Ureter (tissue), 1 donor: ENCODE measurements at places on chromosomes 4 and X.

- DNase-seq, result peak; percentile 73
Observed at GRCh38 chr4:3767570-3768288, 1.5 kb downstream of the ADRA2C start.

DNA sequence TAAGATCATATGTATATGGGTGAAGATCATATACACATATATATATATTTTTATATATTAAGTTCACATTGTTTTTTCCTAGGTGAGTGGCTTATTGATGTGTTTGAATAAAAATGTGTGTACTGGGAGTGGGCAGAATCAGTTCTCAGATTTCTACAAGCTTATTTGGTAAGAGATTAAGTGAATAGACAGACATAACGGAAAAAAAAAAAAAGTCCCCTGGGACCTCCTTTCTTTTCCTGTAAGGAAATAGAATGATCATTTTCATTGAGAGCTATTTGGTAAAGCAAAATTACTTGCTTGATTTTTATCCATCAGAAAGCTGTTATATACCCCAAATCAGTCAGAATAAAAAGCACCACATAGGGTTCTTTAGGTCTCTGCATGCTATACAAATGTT is 597.7 kb downstream of the PCDH18 start:
- DNase-seq, result no peak

- DNase-seq, result no peak
Observed at GRCh38 chr4:38687571-38688011, 23.6 kb downstream of the KLF3 start.

GRCh38 chr4:78120144-78120880 is 63.2 kb downstream of the FRAS1 start:
- DNase-seq, result no peak

DNA sequence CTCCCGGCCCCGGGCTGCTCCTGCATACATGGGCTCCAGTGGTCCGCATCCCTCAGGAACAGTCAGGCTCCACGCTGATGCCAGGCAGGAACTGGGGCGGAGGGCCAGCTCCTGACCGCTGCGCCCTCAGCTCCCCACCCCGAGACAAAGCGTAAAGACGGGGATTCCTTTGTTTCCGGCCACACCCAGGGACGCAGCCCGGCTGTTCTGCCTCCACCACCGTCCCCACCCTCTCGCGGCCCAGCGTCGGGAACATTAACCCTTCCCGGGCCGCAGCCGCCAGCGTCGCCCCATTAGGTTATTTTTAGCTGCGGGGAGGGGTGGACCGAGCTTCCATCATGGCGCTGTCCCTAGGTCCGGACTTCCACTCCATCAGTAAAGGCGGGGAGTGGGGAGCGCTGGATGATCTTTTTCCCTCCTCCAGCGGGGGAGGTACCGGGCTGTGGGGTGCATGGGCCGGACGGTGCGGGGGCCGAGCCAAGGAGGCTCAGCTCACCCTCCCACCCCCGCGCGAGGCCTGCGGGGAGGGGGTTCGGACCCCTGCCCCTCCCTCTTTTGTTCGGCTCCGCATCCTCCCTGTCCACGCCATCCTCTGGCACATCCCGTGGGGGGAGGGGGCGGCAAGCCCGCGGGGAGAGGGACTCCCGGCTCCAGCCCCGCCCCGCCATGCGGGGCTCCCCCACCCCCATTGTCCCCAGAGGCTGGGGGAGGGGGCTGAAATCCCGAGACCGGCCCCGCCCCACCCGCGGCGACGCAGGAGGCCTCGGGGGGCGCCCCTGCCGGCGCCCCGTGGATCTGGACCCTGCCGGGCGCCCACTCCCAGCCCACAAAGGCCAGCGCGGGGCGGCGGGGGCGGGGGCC is 5.3 kb downstream of the CRMP1 start:
- DNase-seq, result no peak

GRCh38 chr4:94561249-94562024 is 109.7 kb downstream of the PDLIM5 start:
- DNase-seq, result no peak

DNA sequence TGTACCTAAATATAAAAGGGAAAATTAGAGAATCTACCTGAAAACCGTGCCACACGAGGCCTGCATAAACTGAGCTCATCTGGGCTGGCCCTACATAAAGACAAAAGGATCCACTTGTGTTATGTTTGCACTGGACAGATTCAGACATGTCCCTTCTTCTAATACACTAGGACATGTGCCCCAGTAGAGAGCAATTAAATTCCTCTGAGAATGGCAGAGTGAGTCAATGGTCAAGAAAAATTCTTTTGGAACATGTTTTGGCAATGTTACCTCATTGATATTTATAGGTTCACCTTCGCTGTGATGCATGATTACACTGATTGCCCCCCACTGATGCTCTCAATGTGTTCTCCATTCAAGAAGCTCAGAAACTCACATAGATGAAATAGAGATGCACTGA is 95.2 kb downstream of the MANBA start:
- DNase-seq, result no peak

DNA sequence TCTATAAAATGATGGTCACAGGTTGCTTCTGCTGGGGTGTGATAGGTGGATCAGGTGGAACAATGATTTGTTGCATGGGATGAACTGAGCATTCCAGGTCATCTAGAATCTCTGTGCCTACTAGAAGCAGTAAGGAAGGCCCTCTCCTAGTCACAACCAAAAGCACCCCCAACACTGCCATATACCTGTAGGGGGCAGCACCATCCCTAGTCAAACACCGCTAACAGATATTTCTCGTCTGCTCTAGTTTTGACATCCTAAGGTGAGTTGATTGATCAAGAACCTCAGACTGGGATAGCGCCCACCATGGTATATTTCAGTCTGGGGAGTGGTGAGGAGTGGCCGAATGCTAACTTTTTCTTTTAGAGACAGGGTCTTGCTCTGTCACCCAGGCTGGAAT is 160.2 kb downstream of the NHS start:
- no peak for DNase-seq

- no peak for DNase-seq
Observed at GRCh38 chr4:92254767-92255442, 48.9 kb upstream of the GRID2 start.

DNA sequence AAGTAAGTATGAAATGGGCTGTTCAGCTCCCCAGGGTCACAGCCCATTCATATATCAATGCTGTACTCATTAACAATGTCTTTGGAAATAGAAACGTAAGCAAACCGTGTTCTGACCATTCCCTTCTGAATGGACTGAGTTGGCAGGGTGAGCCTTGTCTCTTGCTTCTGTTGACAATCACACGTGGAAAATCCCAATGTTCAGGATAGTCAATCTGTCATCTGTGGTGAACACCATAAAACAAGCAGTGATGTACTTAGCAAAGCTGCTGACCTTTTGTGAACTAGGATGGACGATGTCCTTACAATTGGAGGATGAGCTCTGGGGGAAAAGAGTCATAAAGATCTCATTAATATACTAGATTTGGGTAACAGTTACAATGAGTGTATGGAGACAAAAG is 109.6 kb upstream of the PAQR3 start:
- no peak for DNase-seq

DNA sequence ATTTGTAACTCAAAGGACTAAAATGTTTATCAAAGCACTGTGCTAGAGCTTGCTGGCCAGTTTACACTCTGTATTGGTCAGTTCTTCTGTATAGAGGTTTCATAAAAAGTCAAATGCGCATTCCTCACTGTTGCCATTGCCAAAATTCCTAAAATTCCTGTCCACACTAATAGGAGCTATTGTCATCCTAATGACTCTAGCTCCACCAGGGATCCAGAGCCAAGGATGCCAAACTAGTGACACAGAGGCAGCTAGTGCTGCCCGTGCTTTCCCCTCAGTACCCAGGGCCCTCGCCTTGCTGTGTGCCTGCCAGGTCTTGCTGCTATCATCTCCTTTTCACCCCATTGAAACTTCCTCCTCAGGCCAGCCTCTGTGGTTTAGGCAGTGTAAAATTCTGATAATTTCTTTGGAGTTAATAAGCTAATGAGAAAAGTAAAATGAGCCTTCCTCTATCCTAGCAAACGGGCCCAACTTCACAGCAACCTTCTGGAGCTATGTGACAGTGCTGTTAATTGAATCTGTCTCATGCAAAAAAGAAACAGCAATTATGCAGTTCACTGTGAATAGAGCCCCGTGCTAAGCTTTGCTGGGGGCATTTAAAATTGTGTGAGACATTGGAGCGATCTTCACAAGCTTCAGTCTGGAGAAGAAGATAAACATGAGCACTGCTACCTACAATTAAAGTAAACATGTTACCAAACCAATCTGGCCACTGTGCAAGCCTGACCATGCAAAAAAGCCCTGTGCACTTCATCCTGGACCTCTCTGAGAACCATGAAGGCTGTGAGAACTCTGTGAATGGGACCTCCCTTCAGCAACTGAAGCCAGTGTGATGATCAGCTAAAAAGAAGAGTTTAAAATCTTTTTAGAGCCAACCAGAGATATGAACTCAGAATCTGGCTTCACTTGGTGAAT is 43.1 kb upstream of the FGF2 start:
- peak; percentile 54 for DNase-seq

DNA sequence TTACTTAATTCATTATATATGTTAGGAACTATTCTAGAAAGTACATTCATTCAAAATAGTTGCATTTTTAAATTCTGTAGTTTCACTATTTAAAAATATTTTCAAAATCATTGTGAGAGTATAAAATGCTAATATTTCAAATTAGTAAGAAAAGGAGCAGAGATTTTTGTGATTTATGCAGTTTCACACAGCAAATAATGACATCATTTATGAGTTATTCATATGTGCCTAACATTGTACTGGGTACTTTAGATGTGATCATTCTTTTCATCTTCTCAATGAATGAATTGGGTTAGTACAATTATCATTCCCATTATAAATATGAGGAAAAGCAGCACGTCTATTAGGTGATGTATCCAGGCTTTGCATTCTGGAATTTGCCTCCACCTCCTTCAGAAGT is 1451.0 kb upstream of the IGFBP7 start:
- no peak for DNase-seq

DNA sequence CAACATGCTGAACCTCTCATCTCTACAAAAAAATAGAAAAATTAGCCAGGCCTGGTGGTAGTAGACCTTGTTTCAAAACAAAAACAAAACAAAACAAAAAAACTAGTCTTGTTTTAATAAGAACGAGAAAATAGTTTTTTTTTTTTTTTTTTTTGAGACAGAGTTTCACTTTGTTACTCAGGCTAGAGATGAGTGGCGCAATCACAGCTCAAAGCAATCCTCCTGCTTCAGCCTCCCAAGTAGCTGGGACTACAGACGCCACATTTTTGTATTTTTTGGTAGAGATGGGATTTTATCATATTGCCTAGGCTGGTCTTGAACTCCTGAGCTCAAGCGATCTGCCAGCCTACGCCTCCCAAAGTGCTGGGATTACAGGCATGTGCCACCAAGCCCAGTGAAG is 47.7 kb upstream of the UGDH start:
- DNase-seq, result no peak

- no peak for DNase-seq
Observed at GRCh38 chr4:138707746-138708677, 307.6 kb upstream of the NOCT start.

DNA sequence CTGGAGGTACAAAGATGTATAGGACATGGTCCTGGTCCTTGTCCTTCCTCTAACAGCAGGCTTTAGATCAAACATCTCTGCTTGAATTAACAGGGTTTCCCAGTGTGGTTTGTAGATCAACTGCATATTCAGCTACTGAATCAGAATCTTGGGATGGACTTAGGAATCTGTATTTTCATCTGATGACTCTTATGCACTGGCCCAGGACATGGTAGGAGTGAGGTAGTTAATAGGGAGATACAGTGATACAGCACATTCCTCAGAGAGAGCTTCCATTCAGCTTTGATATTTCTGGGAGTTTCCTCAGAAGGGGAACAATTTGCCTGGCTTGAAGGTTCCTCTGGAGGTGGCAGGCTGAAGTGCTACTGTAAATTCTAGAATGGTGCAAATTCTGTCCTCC is 203.1 kb downstream of the LARP7 start:
- no peak for DNase-seq

DNA sequence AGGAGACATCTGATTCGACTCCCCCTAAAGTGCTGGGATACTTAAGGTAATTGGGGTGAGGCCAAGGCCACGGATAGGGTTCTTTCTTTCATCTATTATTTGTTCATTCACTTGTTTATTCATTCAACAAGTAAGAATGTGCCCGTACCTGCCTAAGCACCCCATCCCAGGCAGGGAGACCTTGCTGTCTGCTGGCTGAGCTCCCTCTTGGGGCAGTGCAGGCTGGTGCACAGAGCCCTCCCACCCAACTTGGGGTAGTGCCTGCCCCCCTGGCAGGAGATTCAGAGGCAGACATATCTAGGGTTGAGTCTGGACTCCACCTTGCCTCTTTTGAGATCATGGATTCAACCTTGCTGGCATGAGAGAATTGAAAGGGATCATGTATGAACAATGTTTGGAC is 95.7 kb downstream of the DRD5 start:
- no peak for DNase-seq

GRCh38 chrX:77977518-77977917 is 8.1 kb upstream of the PGAM4 start:
- no peak for DNase-seq

DNA sequence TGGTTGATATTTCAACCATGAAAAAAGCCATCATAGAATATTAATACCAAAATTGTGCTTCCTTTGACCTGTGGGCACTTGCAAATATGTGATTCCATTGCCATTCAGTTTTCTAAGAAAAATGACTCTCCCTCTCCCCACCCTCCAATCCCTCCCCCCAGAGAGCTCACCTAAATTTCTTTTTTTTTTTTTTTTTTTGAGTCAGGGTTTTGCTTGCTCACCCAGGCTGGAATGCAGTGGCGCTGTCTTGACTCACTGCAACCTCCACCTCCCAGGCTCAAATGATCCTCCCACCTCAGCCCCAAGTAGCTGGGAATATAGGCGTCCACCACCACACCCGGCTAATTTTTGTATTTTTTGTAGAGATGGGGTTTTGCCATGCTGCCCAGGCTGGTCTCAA is 47.0 kb downstream of the SNX25 start:
- DNase-seq, result no peak

DNA sequence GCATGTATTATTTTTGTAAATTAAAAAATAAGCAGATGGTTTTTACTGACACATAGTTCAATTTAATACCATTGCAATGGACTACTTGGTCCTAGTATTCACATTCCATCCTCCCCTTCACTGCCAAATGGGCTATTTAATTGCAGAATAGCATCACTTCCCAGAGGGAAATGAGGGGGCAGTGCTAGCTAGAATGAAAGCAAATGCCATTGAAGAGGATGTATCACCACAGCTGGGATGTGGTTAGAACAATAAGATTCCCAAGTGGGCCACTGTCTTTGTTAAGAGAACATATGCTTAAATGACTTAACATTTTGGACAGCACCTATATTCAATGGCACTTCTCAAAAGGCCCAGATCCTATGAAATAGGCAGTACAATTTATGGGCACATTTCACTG is 224.7 kb downstream of the RBMX2 start:
- no peak for DNase-seq

DNA sequence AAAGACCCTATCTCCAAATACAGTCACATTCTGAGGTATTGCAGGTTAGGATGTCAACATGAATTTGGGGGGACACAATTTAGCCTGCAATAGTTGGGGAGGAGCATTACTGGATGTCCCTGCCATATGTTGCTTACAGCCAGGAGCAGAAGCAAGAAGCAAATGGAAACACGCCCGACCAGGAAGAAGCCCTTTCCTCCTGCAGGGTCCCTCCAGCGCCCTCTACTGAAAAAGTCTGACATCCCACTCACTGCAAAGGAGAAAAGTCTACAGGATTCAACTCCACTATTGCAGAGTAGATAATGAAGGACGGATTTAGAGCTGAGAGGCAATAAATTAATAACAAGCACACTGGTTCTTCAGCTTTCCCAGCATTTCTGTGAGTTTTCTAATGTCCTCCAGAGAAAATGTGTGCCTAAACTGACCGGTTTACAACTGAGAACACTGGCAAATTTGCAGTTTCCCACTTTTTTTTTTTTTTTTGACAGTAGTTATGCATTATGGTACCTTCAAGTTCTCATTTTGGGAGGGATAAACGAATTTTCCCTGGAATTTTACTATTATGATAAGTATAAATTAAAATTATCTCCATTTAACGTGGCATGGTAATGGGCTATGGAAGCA is 31.7 kb downstream of the COQ2 start:
- peak; percentile 73 for DNase-seq
